ENCODE measurements at places on chromosomes 2 and 18.

- no peak for DNase-seq
These were observed 18.1 kb upstream of the SERPINB2 start for GRCh38 chr18:63869374-63869773.

- DNase-seq, result peak; percentile 81
These were observed 10.3 kb upstream of the HOXD1 start for GRCh38 chr2:176178038-176178756.

DNA sequence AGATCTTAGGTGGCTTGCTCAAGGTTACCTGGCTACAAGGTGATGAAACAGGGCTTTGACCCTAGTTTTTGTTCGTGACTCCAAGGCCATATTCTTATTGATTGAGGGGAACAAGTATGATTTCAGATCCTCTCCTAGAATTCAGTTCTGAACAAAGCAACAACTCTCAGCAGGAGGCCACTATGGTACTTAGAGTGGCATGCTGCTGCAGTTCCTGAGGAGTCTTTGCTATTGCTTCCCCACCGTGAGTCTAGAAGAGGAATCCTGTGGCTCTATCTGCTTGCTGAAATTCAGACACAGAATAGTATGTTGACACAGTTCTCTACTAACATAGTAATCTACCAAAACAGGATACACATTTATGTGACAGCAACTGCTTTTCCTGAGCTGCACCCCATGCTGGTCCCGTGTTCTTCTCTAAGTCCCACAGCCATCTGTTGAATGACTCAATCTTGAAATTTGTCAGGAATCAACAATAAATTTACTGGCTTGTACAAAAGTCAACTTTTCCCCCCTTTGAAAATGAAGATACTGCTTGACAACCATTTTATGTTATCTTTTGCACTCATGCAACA, 4.1 kb downstream of the TGFBRAP1 start:
- DNase-seq, result no peak

DNA sequence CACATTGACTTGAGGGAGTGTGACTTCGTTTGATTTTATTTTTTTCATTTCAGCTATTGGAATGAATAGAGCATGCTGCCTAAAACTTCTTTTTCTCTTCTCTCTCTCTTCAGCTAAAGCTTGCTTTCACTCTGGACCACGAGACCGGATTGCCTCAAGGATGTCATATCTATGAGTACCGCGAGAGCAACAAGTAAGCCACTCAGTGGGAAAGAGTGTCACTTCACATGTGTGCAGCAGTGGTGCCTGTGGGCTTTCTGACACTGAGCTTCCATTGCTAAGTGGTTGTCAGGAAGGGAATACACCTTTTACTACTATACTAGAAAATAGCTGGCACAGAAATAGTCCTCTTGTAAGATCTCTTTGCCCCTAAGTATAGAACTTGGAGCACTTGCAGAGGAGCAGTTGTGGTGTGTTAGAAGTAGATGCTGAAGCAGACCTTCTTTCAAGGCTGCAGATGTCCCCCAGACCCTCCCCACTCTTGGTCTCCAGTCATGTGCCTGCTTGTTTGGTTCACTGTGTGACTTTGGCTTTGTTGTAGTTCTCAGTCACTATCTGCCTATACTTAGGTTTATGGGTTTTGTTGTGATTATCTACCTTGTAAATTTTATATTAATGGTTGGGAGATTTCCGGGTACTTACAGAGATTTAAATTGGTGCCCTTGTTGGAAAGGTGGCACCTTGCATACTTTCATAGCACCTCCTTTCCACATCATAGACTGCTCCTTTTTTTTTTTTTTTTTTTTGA, 78.5 kb upstream of the ALPP start:
- no peak for DNase-seq

DNA sequence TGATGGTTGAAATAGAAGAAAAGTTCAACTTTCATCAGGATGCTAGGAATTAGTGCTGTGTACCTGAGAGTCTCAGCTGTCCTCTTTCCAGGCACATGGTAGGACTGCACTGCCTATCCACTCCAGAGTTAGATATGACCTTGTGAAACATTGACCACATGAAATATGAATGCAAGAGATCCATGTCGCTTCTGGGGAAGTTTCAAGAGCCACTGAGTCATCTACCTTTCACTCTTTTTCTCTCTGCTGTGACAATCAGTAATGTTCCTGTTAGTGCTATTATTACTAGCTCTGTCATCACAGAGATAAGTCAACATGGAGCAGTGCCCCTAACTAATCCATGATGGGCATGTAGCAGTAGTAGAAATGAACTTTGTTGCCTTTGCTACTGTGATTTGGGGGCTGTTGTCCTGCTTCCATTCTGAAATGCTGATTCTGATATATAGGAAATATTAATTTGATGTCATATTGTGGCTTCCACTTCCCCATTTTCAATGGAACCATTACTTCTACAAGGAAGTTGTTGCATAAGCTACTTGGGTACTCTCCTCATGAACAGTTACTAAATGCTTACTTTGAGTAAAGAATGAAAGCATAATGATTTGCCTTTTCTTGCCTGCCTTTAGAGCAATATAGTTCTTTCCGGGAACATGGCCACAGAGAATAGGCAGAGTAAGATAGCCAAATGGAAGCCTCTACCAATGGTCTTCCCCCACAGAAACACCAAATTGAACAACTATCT, 192.8 kb upstream of the ZNF521 start:
- DNase-seq, result no peak

- DNase-seq, result no peak
These were observed 59.3 kb downstream of the ADNP2 start for GRCh38 chr18:80168346-80168745.

GRCh38 chr2:126586317-126586716, 69.6 kb upstream of the GYPC start:
- no peak for DNase-seq

DNA sequence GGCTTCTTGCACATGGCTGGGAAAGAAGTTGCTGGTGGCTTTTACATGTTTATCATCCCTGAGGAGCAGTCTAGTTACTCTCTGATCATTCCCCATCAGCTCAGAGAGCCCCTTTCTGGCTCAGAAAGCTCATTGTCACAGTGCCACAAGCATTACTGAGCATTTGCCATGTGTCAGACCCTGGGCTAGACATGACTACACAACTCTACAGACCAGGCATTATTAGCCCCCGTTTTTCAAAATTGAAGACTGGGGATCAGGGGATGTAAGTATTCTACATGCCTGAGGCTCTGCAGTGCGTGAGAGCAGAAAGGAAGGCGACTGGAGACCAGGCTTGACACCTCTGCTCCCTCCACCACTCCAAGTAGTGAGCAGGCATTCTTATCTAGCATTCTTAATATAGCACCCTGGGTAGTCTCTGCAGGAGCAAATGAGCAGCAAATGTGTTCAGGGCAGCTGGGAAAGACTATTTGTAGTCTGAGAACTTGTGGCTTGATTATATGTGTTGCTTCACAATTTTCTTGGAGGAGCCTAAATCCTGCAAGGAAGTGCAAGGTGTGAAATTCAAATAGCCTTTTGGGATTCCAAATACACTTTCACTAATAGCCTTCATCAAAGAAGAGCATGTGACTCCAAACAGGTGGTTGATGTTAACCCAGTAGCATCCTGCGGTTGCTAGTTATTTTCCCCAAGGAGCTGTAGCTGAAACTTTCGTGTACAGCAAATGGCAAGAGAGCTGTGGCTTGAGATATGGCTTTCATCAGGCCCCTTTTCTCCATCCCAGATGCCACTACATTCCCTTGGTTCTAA, 143.2 kb downstream of the DDX1 start:
- peak; percentile 53 for DNase-seq

- DNase-seq, result no peak
These were observed 237.3 kb downstream of the PID1 start for GRCh38 chr2:229033816-229034215.

DNA sequence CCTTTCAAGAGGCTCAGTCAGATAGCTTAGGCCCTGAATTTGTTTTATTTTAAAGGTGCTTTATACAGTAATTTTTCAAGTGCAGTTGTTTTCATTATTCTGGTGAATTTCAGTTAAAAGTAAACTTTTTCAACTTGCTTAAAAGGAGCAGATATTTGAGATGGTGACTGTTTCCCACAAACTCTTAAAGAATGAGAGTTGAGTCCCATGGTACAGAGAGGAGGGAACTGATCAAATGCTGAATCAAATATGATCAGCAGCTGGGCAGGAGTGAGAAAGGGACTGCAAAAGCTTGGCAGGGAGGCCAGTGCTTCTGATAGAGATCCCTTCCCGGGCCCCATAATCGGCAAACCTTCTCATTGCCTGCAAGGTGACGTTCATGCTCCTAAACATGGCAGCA, 91.2 kb downstream of the KCNS3 start:
- no peak for DNase-seq

- peak; percentile 63 for DNase-seq
These were observed 6.1 kb upstream of the SERPINB8 start for GRCh38 chr18:63963615-63964256.

DNA sequence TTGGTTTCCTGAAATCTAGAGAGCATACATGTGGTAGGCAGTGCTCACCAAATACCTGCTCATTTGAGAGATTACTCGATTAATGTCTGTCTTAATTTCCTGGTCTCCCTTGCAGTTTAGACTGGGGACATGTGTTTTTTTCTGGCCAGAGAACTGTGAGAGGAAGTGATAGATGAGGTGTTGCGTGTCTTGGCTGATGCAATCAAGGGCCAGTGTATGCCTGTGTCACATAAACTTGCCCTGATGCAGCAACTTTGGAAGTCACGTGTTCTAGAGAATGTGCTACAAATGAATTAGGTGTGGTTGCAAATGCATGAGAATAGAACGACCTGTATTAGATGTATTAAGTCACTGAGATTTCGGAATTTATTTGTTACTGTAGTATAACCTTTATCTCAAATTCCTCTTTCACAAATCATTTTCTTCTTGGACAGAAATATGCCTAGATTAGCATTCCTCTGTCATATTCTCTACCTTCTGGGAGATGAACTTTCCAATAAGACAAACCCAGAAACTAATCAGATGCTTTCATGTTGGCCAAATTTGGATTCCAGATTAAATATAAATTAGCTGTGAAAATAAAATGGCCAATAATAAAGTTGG, 9.9 kb upstream of the IL1A start:
- DNase-seq, result no peak

DNA sequence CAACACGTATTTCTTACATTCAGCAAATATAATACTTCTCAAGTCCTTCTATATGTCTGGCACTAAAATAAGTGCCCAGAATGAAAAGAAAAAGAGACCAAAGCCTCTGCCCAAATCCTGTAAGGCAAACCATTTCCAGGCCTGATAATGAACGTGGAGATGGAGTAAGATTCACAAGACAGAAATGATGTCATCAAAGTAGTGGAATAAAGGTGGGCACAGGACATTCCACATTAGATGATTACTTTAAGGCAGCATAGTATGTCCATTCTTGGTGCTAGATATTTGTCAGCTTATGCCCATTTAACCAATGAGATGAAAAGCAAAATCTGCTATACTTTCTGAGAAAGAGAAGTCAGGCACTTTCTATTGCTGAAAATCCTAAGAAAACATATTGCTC, 38.5 kb downstream of the CNTNAP5 start:
- DNase-seq, result no peak

GRCh38 chr18:12434541-12434929, 26.8 kb downstream of the PRELID3A start:
- no peak for DNase-seq

DNA sequence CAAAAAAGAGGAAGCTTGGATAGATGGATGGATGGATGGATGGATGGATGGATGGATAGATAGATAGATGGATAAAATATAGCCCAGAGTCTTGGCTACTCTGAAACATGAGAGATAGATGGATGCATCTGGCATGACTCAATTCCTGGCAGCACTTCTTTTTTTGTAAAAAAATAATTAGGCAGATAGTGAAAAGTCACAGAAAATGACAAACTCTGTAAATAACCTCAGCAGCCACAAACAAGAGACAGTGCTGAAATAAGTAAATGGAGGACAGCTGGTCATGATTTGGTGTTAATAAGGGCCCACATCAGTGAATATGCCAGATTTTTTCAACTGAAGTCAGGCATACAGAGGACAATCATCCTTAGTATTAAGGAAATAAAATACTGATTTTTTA, 585.0 kb upstream of the GCFC2 start:
- DNase-seq, result no peak

- DNase-seq, result no peak
These were observed 242.0 kb upstream of the STON1 start for GRCh38 chr2:48287976-48288375.

DNA sequence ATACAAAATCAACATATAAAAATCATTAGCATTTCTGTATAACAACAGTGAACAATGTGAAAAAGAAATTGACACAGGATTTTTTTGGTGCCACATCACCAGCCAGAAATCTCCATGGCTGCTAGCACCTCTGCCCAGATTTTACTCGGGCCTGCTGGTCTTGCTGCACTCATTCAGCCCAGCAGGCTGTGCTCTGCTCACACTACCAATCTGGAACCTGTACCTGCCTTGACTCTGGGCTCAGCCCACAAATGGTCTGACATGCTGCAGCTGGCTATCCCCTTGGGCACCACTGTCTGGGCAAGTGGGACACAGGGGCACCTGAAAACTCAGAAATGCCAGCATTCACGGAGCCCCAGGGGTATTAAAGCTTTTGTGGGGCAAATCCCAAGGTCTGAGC, 392.5 kb upstream of the NRXN1 start:
- peak; percentile 64 for DNase-seq

DNA sequence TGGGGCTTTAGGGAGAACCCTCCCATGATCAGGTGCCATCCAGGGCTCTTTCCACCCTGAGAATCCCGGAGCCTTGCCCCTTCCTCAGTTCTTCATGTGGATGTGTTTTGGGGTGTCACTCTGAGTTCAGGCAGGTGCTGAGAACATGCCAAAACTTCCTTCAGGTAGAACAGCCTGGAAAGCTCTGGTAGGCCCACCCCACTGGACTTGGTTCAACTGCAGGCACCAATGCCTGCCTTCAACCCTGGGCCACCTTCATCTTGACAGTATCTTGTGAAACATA, 85.8 kb downstream of the EPAS1 start:
- DNase-seq, result no peak

GRCh38 chr2:75088791-75089190, 110.5 kb downstream of the TACR1 start:
- no peak for DNase-seq

GRCh38 chr2:46493241-46493970, 14.0 kb downstream of the TMEM247 start:
- peak; percentile 41 for DNase-seq

- DNase-seq, result no peak
These were observed 1211.5 kb upstream of the ZEB2 start for GRCh38 chr2:145731467-145731866.

- DNase-seq, result peak; percentile 92
These were observed 392.9 kb downstream of the ZNF521 start for GRCh38 chr18:24959051-24959476.

All from islet precursor cell (in vitro differentiated cells).